NCI-H1092 (cell line): ENCODE measurements at places on chromosomes 2 and 18.

DNA sequence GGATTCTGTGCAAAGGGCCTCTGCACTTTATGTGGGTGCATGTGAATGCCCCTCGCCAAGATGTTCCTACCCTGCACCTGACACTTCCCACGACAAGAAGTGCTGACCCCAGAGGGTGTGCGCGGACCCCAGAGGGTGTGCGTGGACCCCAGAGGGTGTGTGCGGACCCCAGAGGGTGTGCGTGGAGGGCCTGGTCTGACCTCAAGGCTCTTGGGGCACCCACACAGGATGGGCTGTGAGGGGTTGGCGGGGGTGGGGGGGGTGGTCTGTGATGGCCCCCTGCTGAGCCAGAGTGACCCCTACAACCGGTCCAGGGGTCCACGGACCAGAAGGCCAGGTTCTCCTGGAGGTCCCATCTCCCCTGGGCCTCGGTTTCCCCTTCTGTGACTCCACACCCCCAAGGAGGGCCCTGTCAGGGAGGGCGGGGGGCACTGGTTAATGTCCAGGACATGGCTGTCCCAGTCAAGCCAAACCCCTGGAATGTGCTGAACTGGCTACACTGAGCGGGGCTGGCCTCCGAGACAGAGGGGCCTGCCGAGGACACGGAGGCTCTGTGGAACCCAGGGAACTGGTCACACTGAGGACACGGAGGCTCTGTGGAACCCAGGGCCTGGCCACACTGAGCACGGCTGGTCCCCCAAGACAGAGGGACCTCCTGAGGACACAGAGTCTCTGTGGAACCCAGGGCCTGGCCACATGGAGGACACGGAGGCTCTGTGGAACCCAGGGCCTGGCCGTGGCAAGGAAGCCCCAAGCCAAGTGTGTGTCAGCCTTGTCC lies 3.1 kb downstream of the NEU4 start:
- no peak for DNase-seq

DNA sequence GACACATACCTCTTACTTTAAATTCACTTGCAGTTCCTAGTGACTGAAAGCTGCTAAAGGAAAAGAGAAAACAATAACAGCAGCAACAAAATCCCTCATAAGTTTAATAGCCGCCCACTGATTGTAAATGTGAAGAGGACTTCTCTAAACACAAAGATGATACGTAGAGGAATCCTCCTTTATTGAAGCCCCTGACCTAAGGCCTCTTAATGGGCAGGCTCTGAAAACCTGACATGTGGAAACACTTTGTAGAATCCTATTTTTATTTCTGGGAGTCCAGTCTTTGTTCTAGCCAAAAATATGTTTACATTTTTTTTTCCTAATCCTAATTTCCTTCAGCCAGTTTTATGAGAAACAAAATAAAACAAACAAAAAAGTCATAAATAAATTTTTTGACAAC lies 1277.7 kb upstream of the CELF4 start:
- DNase-seq: no peak

DNA sequence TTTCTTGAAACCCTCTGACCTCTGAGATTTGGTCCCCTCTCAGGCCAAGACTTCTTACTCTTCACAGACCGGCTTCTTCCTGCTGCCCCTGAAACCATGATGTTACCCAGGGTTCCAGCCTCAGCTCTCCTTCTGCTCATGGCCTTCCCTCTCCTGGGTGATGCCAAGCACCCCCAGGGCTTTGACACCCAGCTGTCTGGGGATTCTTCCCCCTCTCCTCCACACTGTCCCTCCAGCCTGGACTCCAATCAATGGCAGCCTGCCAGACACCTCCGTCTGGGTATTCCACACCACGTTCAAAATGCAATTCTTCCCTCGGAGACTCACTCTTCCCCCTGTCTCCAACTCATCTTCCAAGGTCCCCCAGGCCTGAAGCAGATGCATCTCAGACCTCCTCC lies 25.0 kb downstream of the SPP2 start:
- no peak for DNase-seq

GRCh38 chr2:43312755-43313641 lies 86.6 kb upstream of the ZFP36L2 start:
- peak; percentile 52 for DNase-seq

DNA sequence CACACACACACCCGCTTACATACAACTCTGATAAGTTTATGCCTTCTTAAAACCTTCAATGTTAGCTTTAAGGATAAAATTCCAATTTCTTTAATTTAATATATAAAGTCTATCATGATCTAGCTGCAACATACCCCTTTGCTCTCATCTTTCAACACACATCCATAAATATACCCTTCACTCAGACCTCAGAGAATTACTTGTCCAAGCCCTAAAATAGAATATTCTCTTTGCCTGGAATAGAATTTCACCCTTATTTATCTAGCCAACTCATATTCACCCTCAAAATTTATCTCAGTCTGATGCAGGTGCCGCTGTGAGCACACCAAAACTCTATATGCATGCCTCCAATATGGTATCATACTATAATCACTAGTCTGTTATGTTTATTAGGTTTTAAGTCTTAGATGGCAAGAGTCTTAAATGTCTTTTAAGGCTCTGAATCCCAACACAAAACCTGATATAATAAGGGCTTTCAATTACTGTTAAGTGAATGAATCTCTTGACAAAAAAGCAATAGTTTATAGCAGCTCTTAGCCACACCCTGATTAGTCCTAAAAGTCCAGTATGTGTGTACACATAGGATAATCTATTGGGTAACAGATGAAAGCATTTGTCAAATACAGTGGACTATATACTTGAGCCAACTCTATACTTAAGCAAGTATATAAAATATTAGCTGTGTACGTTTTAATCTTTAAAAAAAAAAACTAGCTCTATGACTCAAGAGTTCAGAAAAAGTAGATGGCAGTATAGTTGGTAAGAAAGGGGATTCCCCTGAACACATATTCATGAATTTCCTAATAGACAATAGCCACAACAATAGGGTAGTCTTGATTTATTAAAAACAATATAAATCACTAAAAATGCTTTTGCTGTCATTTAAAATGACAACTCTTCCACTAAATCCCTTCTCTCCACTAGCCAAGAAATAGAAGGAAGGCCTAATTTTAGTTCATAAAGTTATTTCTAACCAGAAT lies 144.5 kb downstream of the EXOC6B start:
- DNase-seq: no peak

- DNase-seq: no peak
Measured at GRCh38 chr18:33183136-33183535, 257.4 kb downstream of the CCDC178 start.
